NCI-H1930 (cell line): ENCODE measurements at places on chromosomes 16 and 17.
A peak's percentile ranks its signal among the peaks of the same experiment; 100 is the strongest.

DNA sequence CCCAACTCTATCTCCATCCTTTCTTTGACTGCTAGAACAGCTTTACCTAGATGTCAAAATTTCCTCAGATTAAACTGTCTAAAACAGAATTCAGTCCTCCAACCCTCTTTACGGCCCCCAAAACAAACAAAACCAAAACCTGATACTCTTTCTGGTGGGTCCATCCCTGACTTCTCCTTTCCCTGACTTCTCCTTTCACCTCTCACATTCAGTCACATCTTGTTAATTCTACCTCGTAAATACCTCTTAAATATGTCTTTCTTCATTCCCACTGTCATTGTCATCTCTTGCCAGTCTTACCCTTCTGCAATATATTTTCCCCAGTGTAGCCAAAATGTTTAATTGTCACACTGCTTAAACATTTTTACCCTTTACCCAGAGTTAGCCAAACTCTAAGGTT, 4.6 kb downstream of the PPM1E start:
- no peak for DNase-seq

DNA sequence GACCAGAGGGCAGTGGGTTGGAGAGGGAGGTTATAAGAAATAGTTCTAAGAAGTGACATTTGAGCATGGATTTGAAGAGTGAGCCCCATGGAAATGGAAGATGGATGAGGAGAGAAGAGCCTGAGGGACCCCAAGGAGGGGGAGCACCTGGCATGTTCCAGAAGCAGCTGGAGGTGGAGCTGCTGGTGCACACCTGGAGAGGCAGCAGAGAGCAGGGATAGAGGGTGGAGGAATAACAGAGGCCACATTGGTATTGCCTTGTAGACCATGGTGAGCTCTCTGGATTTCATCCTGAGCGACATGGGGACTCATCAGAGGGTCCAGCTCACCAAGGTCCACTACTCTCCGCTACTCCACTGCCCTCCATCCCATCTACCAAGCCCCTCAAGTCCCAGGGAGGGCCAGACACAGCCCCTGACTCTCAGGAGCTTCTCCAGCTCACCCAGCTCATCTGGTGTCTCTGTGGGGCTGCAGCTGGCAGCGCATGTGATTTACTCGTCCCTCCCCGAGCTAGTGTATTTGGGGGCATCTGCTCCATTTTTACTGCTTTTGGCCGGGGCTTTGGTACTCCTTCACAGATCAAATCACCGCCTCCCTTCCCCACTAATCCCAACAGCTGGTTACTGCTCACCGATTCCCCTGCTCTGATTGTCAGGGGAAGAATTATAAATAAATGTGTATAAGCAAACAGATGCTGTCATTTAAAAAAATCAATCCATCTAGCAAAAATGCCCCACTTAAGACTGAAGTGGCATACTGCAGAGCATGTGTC, 22.1 kb upstream of the KDM8 start:
- no peak for DNase-seq

DNA sequence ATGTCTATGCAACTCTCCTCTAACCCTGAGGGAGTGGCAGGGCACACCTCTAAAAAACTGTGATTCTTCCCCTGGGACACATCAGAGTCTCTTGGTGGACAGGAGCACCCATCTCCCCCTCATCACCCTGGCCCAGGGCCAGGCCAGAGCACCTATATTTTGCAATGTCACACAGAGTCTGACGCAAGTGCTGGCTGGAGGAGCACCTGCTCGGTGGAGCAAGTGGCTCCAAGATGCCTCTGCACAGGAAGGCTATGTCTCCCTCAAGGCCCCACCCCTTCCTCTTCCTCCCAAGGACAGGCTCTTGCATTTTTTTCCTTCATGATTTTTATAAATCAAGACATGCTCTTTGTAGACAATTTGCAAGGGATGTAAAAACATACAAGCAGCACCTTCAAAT, 13.3 kb downstream of the SNN start:
- no peak for DNase-seq

GRCh38 chr17:3865176-3865575, 19.1 kb upstream of the NCBP3 start:
- no peak for DNase-seq

GRCh38 chr17:50100921-50101345, 5.8 kb downstream of the PDK2 start:
- DNase-seq, result no peak

DNA sequence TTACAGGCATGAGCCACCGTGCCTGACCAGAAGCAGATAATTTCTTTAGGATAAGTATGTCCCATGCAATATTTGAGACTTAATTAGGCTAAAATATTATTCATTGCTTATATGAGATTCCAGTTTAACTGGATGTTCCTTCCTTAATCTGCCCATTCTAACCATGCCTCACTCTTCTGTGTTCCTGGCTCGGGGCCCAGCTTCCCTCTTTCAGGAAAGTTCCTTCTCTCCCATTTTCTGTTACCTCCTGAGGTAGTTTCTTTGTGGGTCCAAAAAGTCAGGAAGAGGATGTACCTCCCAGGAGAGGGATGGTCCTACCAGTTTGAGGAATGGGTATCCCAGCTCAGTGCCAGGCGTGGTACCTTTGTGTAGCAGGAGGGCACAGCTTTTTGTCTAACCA, 23.3 kb downstream of the UNK start:
- DNase-seq, result no peak

DNA sequence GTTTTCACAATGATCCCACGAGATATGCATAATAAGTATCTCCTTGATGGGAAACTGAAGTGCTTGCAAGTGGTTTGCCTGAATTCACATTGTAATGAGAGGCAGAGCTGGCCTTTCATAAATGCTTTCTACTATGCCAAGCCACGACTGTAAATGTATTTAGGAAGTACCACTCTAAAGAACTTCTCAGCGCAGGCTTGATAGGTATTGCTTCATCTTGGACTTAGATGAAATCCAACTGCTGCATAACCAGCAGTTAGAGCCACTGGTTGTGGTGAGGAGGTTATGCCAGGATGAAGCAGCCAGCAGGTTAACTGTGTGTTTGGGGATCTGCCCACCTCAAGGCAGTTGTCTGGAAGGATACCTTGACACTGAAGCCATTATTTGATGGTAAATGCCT, 26.8 kb downstream of the MARCHF10 start:
- DNase-seq, result no peak

- DNase-seq, result no peak
These were observed 1.2 kb downstream of the TRIM47 start for GRCh38 chr17:75876938-75877751.

DNA sequence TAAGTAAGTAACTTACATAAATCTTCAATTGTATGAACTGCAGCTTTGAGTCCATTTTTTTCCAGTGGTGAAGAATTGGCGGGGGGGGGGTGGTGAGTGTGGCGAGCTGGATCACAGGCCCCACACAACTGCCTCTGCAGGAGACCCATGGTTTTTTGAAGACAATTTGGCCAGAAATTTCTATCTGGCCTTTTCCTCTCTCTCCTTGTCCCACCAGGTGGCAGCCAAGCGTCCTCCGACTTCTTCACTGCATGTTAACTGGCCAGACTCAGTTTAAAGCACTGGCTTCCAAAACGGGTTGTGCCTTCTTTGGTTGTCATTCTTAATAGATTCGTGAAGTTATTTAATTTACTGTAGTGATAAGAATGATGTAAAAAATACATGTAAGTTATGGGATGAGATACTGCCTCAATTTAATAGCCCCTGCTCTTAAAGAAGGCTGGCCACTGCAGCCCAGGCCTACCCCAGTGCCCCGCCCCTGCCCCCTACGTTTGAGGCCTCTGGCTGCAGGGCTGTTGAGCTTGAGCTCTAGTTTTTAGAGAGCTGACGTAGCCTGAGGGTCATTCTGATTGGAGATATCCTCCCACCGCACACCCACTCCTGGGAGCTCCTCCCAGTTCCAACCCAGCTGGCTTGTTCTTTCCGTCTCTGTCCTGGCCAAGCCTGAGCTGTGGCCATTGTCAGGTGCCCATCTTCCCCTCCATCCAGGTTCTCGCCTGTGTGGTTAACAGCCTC, 36.4 kb downstream of the AKAP1 start:
- DNase-seq, result peak; percentile 15

- DNase-seq, result no peak
These were observed 17.2 kb upstream of the MYOCD start for GRCh38 chr17:12648498-12648897.

DNA sequence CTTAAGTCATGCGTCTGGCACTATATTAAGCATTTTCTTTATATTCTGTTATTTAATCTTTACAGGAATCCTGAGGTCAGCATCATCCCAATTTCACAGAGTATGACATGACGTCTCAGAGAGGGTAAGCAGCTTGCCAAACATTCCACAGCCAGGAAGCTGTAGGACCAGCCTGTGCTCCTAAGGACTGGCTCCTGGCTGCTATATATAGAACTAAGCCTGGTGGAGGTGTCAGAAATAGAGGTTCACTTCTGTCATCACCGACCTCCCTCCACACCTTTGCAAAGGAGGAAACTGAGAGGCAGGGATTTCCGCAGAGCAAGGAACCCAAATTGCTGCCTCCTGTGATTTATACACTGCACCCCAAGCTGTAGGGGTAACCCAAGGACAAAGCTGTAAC, 37.9 kb upstream of the NDRG4 start:
- DNase-seq, result no peak

GRCh38 chr17:51044976-51045375, 75.7 kb downstream of the SPAG9 start:
- no peak for DNase-seq

- no peak for DNase-seq
These were observed 171.1 kb downstream of the CDH11 start for GRCh38 chr16:64950731-64951130.

GRCh38 chr16:27408602-27409031, 6.6 kb downstream of the IL21R start:
- no peak for DNase-seq

GRCh38 chr17:64382061-64382583, 8.5 kb downstream of the PECAM1 start:
- no peak for DNase-seq

- no peak for DNase-seq
These were observed 25.2 kb downstream of the DNAH2 start for GRCh38 chr17:7742729-7743128.

GRCh38 chr17:82278786-82279391, 5.4 kb upstream of the CSNK1D start:
- DNase-seq, result no peak

DNA sequence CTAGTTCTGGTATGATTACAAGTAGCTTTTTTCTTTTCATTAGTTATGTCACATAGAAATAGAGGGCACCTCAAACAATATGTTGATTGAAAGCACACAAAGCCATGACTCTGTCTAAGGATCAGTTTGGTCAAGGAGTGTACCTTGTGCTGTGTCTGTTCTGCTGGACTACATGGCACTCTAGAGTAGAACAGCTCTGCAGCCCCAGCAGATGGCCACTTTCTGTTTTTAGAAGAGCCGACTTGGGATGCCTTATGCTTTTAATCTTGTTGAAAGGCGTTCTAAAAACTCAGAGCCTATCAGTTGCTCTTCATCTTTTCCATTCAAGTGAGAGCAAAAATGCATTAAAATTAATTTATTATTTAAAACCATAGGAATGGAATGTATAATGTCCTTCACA, 49.3 kb upstream of the CA10 start:
- DNase-seq, result no peak

DNA sequence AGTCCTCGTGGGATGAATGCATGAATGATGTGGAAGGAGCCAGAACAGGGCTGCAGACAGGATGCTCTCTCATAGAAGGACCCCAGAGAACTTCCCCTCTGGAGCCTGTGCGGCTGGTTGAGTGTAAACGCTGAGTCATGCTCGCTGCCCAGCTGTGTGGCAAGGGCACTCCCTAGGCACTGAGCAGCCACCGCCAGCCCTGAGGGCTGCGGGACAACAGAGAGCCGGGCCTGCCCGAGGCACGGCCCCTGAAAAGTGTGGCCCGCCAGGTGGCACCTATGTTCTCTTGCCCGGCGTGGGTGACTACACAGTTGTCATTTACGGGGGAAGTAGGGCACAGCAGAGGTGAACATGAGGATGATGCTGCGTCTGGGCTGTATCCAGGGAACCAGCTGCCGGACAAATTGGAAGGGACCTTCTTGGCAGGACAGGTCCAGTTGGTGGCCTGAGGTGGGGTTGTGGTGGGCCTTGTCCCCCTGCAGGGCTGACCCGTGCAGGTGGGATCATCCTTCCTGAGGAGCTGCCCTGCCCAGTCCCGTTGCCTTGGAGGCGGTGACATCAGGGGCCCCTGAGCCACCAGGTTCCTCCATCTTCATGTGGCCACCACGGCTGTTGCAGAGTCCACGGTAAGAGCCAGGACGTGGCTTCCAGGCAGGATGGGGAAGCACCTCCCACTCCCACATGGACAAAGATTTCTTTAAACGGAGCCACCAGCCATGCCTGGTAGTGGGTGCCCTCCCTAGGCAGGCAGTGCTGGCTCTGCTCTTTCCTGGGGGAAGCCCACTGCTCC, 94.8 kb upstream of the CBX4 start:
- no peak for DNase-seq

- DNase-seq, result no peak
These were observed 11.9 kb downstream of the ITGAM start for GRCh38 chr16:31271621-31272190.

DNA sequence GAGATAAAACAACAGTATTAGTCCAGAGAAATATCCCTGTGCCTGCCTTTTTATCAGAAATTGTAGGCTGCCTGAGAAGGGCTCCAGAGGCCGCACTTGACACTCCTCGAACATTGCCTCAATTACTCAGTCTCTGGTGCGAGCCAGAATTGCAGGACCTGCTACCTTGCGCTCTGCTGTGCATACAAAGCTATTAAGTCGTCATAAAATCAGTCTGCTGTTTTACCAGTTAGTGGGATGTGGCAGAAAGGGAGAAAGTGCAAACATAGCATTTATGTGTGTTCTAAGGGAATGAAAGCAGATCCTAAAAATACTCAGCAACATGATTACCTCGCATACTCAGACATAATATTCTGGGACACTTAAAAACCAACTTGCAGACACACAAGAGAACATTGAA, 70.6 kb downstream of the TMC6 start:
- DNase-seq, result no peak

GRCh38 chr16:55039931-55040330, 109.3 kb downstream of the IRX5 start:
- no peak for DNase-seq

GRCh38 chr17:16986391-16986790, 14.5 kb upstream of the TNFRSF13B start:
- no peak for DNase-seq
